ENCODE measurements at places on chromosomes 4 and X.

DNA sequence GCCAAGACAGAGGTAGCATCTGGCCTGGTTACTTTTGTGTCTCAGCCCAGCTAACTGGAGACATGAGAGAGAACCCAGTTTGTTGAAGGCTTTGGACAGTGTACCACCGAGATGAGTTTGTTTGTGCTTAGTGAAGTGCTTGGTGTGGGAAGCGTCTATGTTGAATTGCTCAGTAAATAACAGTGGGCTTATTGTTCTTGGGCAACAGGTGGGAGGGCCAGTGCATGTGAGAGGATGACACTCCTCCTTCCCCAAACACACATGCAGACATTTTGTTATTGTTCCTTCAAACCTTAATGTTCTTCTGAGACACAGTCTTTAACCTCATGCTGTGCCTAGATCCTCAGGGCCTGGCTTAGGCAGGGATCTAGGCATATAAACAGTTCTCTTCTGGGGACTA, 39.7 kb downstream of the MSN start:
- no peak for DNase-seq

DNA sequence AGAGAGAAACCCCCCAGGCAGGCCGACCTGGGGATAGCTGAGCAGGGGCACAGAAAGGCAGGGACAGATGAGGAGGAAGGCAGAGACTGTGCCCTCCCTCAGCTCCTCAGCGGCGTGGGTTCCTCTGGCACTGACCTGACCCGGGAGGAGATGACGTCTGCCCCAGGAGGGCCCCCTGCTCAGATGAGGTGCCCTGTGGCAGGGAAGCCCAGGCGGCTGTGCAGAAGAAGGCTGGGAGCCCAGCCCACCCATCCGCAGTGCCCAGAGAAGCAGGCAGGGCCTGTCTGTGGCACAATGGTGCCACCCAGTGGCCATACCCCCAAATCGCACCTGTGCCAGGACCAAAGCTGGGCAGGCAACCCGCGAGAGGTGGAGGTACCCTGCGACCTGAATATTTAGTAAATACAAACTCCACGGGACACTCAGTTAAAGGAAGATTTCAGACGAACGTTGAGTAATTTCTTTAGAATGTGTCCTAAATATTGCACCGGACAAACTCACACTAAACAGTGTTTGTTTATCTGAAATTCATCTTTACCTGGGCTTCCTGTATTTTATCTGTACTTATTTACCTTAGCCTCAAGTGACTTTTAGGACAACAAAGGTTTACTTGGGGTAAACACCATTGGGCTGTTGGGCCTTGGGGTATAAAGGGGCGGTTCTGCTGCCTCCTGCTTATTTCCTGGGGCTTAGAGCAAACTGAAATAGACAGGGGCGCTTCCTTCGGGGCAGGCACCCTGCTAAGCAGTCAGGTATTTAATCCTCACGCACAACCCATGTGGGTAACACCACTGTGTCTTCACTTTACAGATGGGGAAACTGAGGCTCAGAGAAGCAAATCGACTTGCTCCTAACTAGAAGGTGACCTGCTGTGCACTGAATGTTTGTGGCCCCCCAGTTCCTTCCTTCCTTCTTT, 46.5 kb upstream of the HMX1 start:
- peak; percentile 37 for DNase-seq

- DNase-seq: no peak
Measured at GRCh38 chr4:156931267-156931666, 40.3 kb downstream of the PDGFC start.

- no peak for DNase-seq
Measured at GRCh38 chr4:169795585-169795984, 37.8 kb upstream of the HPF1 start.

DNA sequence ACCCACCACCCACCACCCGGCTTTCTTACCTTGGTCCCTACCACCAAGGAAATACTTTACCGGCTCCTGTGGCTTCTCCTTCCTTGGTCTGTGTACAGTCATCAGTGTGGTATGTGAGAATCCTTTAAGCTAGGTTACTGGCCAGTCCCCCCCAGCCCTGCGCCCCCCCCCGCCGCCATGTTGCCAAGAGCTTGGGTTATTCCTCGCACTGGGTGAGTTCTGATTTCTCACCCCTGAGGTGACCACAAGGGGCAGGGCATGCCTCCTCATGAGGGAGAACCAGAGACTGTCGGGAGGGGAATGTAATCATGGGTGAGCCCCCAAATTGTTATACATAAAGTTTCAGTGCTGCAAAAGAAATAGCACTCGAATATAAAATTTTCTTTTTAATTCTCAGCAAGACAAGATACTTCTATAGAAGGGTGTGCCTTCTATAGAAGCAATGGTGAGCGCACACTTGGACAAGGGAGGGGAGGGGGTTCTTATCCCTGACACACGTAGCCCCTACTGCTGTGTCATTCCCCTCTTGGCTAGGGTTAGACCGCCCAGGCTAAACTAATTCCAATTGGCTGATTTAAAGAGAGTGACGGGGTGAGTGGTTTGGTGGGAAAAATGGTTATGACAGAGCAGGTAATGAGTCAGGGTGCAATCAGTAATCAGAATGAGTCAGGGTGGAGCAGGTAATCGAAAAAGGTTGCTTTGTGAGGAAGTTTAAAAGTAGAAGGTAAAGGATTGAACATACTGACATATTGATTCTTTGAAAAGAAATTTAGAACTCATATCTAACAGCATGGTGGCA, 133.2 kb downstream of the KDM6A start:
- DNase-seq: no peak

DNA sequence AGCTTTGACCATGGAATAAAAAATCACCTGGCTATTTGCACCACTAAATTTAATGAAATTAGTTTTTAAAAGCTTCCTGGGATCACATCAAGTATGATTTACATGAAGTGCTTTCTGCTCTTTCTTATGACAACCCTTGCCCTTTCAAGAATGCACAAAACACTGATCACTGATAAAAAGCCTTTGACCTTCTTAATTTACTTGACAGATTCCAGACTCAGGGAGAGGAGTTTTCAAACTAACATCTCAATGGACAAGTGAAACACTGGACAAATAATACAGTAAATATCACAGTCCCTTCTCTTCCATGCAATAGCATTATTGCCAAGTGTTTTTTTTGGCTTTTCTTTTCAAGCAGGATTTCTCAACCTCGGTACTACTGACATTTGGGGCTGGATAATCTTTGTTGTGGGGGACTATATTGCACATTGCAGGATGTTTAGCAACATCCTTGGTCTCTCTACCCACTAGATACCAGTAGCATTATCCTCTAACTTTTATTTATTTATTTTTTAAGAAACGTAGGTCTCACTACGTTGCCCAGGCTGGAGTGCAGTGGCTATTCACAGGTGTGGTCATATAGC, 86.3 kb downstream of the ZNF827 start:
- DNase-seq: no peak

DNA sequence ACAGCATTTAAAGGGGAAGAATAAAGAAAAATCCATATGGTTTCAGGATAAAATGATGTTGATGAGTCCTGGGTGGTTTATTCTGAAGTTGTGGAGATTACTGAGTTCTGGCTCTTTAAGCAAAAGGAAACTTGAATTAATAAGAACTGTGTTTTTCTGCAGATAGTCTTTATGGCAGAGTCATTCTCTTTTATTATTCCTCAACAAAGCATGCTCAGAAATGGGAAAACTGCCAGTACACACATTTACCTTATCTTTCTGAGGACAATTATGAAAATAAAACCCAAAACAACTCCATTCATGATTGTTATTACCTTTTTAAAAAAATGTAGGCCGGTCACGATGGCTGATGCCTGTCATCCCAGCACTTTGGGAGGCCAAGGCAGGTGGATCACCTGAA, 58.5 kb downstream of the ADD1 start:
- DNase-seq: no peak
